ENCODE measurements at places on chromosomes 6 and 20.

GRCh38 chr20:8932192-8933165 lies 136.4 kb upstream of the PLCB4 start:
- DNase-seq, result no peak

- DNase-seq, result no peak
Observed at GRCh38 chr6:7749478-7749877, 23.6 kb downstream of the BMP6 start.

- DNase-seq, result no peak
Observed at GRCh38 chr20:9294041-9294440, 220.3 kb upstream of the LAMP5 start.

DNA sequence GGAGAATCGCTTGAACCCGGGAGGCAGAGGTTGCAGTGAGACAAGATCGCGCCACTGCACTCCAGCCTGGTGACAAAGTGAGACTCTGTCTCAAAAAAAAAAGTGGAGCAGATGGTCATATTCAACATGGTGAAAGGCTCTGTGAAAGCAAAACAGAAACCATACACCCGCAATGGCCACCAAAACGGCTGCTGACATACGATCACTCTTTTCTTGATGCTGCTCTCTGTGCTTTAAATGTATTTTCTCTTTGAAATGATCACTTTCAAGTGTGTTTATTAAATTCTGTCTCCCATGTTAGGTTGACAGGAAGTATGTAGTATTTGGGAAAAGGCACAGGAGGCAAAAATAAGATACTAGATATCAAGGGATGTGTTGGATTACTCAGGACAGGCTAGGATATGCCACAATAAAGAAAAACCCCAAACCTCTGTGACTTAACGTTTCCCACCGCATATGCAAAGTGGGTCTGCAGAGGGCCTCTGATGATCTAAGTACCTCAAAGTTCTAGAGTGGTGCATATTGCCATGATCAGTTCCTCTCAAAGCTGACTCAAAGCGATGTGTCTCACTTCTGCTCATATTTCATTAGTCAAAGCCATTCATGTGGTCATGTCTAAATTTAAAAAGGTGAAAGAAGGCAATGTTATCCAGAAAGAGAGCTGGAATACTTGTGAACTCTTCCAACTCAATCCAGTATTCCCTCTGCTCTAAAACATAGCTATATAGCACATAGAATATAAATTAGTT lies 155.1 kb upstream of the SOX4 start:
- DNase-seq, result no peak

DNA sequence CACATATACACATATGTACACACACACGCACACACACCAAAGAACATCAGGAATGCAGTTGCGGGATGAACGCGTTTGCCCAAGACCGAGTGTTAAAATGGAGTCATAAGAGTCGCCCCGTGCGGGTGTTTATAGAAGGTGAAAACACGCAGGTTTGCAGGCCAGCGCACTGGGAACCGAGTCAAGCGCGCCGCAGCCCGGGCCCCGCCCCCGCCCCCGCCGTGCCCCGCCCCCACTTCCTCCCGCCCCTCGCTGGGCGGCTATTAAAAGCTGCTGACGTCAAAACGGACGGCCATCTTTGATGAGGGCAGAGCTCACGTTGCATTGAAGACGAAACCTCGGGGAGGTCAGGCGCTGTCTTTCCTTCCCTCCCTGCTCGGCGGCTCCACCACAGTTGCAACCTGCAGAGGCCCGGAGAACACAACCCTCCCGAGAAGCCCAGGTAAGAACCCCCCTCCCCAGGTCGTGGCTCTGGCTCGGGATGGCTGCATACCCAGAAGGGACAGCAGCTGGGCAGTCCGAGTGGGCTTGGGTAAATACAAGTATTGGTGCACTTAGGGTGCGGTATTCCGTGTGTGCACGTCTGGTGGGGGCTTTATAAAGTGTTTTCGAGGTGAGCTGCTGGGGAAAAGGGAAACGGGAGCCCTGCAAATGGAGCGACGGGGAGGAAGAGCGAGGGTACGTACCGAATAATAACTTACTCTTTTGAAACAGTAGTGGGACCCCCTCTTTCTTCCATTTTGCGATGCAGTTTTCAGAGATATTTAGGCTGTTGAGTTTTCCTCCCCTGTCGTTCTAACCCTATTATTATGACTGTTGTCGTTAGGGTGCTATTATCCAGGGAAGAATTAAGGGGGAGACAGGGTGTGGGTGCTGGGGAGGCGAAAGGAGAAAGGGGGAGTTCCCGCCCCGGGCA lies at the start of gene SNAP25:
Gene SNAP25 (plus strand): TSS at position 295 of the 916 bp plus-strand sequence. CDS start 56,662 bp downstream, outside the sequence.
- DNase-seq, result peak; percentile 94

DNA sequence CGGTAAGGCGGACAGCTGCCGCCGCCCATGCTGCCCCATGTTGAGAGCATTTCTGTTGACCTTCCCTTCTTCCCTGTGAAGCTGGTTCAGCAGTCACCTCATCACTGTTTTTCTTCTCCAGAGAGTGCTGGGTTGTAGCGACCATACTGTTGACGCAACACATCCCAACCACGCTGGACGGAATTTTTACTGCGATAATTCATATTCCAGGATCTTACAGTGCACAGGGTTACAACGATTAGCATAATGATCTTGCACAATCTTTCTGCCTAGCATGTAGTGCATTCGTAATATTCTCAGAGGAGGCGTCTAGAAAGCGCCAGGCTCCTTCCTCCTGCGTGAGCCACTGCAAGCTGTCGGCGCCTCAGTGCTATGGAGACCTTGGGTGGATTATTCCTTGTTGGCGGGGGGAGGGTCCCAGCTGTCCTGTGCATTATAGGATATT lies 137.0 kb downstream of the MTHFD1L start:
- DNase-seq, result no peak

- DNase-seq, result no peak
Observed at GRCh38 chr6:32114796-32115195, 5.7 kb upstream of the TNXB start.

Measured in NCI-H1092 treated with DMSO at 0.1 percent for 48 hours (cell line).